ENCODE measurements at places on chromosomes 16 and 17.

DNA sequence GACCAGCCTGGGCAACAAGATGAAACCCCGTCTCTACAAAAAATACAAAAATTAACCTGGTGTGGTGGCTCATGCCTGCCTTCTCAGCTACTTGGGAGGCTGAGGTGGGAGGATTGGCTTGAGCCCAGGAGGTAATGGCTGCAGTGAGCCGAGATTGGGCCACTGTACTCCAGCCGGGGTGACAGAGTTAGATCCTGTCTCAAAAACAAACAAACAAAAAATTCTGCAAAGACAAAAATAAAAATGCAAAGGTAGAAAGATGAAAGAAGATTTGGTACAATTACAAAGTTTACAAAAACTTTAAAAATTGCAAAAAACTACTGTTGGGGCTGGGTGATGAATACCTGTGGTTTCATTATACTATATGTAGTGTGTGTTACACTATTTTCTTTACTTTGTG lies 5.5 kb upstream of the CDH1 start:
- no peak overlapping the region for H3K27ac ChIP-seq
- H3K4me1 ChIP-seq = peaks cover 2% of the 10 kb centered on the region
- peaks cover 60% of the 10 kb centered on the region for H3K27me3 ChIP-seq
- no peak for DNase-seq

GRCh38 chr16:12195296-12195695 lies 218.8 kb downstream of the SNX29 start:
- no peak overlapping the region for H3K27ac ChIP-seq
- H3K27me3 ChIP-seq = no peaks in the 10 kb centered on the region
- no peak overlapping the region for H3K4me3 ChIP-seq
- DNase-seq = no peak
- peaks cover 44% of the 10 kb centered on the region for H3K36me3 ChIP-seq

- no peak overlapping the region for H3K4me3 ChIP-seq
- peaks cover 49% of the 10 kb centered on the region for H3K27me3 ChIP-seq
- no peaks in the 10 kb centered on the region for H3K4me1 ChIP-seq
- peak overlapping the region; percentile 73 for H3K27ac ChIP-seq
- no peaks in the 10 kb centered on the region for H3K36me3 ChIP-seq
- DNase-seq = no peak
These were observed 10.8 kb upstream of the GCSH start for GRCh38 chr16:81106826-81107503.

DNA sequence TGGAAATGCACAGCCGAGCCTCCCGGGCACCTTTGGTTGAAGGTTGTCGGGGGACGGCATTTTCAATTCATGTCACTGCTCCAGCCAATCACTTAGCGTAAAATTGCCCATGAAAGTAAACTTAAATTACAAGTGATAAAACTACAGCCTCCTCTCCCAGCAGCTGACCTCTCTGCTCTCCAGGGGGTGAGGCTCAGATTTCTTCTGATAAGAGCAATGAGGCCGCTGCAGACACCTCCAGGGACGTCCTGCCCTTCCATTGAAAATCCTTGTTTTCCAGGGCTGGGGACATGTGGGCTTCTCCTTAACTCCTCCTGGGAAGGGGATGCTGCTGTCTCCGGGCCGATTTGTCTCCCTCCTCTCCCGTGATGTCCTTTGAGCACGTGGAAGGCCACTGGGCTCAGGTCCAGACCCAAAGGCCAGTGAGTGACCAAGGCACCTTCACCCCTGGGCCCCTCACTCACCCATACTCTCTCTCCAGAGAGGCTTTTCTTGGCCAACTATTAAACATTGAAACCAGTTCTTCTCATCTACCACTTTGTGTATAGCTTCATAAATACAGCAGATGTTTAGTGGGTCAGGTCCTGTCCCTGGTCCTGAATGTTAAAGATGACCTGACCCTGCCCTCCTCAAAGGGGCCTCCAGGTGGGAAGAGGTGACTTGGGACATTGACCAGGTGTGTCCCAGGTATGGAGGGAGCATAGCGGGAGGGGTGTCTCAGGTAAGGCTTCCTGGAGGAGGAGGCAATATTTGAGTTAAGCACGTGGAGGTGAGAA lies 52.3 kb downstream of the MGAT5B start:
- H3K27ac ChIP-seq = no peak overlapping the region
- no peaks in the 10 kb centered on the region for H3K4me1 ChIP-seq
- no peak overlapping the region for H3K4me3 ChIP-seq
- DNase-seq = no peak
- no peaks in the 10 kb centered on the region for H3K36me3 ChIP-seq

- no peak for DNase-seq
- H3K4me1 ChIP-seq = no peaks in the 10 kb centered on the region
- H3K27ac ChIP-seq = no peak overlapping the region
These were observed 11.7 kb downstream of the SMPD3 start for GRCh38 chr16:68436581-68436980.

DNA sequence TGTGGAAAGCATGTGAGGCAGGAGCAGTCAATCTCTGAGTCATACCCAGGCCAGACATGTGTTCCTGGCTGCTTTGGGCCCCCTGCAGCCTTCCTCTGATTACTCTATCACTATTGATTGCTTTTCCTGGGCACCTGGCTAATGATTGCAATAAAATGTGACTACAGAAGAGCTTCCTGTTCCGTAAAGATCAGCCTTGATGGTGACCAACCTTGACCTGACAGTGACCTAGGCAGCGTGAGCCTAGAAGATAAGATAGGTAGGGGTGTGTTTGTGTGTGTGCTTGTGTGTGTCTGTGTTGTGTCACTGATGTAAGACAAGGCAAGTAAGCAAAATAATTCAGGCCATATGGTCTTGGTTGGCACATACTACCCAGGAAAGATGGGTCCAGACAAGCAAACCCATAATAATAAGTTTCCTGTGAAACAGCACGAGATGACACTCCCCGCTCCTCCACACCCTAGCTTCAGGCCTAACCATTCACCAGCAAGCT lies 367.7 kb upstream of the CDH11 start:
- no peak overlapping the region for H3K4me3 ChIP-seq
- H3K27ac ChIP-seq = no peak overlapping the region
- DNase-seq = no peak
- H3K4me1 ChIP-seq = no peaks in the 10 kb centered on the region
- H3K36me3 ChIP-seq = no peaks in the 10 kb centered on the region
- no peaks in the 10 kb centered on the region for H3K27me3 ChIP-seq

DNA sequence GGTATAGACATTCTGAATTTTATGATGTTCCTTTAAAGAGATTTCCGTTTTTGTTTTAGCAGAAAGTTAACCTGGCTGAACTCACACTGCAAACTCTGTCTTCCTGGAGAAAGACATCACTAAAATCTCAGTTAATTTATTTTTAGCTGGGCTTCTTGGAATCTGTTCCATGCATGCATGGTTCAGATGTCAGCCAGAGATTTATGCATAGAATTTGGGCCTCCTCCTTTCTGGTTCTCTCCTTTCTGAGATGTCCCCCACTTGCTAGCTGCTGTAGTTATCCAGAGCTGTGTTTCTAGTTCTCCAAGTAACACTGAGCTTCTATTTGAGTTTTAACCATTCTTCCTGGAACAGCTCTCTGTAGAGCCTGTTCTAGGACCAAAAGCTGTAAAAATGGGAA lies 77.3 kb upstream of the TANC2 start:
- H3K4me3 ChIP-seq = no peak overlapping the region
- H3K36me3 ChIP-seq = no peaks in the 10 kb centered on the region
- no peaks in the 10 kb centered on the region for H3K4me1 ChIP-seq
- DNase-seq = no peak
